ENCODE measurements at places on chromosomes 7 and 10. TPM values are rescaled to one million over a fixed set of nuclear protein-coding genes. Genes with fewer than 3 reads are reported as not detected.

DNA sequence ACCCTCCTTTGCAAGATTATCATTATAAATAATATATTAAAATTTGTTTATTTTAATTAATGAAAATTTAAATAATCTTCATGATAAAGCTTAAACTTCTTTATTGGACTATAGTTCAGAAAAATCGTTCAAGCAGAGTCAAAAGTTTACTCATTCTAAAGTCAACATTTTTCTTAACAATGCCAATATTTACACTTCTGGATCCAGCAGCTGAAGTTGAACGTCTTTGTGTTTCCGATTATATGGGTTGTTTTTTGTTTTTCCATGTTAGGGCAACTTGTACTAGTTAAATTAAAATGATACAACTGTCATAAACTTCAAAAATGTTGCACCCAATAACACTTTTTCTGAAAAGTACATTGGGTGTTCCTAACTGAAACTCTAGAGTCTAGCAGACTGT, 43.8 kb downstream of the GRB10 start:
- DNase-seq: no peak

DNA sequence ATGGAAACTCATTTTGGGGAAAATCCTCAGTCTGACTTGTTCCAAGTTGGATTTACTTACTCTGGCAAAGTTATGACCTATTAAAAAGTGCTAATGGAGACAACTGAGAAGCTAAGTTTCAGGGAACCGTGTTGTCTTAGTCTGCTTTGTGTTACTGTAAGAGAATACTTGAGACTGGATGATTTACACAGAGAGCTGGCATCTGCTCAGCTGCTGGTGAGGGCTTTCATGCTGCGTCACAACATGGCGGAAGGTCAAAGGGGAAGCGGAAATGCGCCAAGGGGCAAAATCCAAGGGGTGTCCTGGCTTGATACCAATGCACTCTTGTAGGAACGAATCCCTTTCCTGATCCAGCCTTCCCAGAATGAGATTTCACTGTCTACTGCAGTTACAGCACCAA, 46.4 kb downstream of the MTURN start:
- DNase-seq: no peak

GRCh38 chr10:103852856-103853255, 2.5 kb downstream of the SH3PXD2A start:
- DNase-seq: no peak

GFRA1 gene
- 7.0 TPM for total RNA-seq

- no peak for DNase-seq
Observed at GRCh38 chr10:70726909-70727495, 54.7 kb downstream of the ADAMTS14 start.

DNA sequence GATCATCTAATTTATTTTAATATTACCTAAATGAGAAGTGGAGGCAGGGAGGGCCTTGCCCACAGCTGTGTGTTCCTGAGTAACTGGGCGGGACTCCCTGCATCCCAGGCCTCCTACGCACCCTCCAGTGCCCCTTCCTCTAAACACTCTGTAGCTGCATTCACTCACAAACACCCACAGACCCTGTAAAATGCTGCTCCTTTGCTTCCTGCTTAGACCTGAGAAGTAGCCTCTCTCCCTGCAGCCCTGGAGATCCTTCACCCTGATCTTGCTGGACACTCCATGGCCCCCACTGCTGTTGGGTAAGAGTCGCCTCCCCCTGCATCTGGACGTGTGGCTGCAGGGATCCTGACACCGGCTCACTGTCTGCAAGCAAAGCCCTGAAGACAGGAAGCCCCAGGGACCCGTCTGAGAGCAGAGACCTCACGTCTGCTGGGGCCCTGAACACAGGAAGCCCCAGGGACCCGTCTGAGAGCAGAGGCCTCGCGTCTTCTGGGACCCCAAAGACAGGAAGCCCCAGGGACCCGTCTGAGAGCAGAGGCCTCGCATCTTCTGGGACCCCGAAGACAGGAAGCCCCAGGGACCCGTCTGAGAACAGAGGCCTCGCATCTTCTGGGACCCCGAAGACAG, 589.8 kb downstream of the DNAJB6 start:
- DNase-seq: no peak

NEUROG3 gene
- total RNA-seq: not detected

- peak; percentile 39 for DNase-seq
Observed at GRCh38 chr10:79387974-79388850, 40.9 kb downstream of the PPIF start.

GHRHR gene
- total RNA-seq: not detected

- no peak for DNase-seq
Observed at GRCh38 chr10:72089618-72090017, 1.3 kb upstream of the SPOCK2 start.

ERVW-1 gene
- not detected for total RNA-seq

- DNase-seq: no peak
Observed at GRCh38 chr7:6165521-6166320, 106.7 kb downstream of the CYTH3 start.

GPR15LG gene
- total RNA-seq: not detected

GRCh38 chr10:130493446-130494145, 357.4 kb downstream of the GLRX3 start:
- no peak for DNase-seq

DNA sequence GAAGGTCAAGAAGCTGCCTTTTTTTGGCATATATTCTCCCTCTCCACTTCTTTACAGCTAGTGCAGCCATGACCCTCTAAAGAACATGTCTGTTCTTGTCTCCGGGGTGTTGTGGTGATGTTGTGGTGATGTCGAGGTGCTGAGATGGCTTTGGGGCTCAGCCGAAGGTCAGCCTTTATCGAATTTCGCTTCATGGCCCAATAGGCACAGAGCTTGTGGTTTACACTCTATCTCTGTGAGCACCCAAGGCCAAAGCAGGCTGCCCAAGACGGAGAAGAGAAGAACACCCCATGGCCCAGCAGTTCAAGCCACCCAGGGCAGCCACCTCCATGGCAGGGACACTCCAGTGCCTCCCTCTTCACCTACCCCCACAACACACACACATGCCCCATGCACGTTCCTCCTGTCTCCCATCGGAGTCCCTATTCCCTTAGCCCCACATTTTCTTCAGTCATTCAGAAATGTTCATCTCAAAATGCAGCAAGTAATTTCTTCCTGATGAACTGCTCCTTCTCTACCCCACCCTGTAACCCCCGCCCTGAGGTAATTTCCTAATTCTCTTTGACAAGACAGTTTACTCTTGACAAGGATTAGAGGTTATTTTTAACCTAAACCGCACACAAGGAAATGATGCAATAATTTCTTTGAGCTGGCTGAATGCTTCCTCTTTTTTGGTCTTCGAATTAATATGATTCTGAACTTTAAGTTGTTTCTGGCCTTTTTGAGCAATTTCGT, 18.6 kb upstream of the ADRB1 start:
- DNase-seq: no peak

DNA sequence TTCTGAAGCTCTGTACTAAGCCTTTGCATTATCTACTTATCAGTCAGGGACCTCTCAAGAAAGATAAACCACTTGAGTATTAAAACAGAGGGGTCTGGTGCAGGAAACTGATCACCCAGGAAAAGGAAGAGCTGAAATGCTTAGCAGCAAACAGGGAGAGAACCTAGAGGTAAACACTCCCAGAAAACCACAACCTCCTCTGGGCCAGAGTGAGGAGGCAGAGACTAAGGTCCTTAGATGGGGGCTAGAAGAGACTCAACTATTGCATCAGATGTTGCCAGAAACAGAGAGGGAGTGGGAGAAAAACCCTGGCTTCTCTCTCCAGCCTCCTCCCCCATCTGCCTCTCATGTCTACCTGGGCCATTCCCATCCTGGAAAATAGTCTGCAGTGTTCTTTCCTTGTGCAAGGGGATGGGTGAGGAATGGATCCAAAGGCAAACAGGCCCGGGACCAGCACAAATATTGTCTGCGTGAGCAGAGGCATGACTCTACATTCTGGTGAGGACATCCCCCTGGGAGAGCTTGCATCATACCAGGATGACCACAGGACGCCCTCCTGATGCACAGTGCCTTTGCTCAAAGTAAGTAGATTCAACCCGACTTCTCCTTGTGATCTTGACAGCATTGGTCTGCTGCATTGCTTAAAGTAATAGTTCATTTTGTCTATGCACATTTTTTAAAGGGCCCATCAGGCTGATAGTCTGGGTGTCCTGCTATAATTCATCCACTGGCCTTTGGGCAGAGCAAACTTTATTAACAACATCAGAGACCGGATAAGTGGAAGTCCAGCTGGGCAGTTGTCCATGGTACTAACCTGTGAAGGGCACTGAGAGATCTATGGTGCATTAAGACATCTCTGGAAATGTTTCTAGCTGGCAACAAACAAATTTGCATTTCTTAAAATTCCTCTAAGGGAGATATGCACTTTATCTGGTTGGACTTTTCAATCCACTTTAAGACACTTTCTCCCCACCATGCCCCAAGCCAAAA, 22.4 kb upstream of the ODAD2 start:
- no peak for DNase-seq

DNA sequence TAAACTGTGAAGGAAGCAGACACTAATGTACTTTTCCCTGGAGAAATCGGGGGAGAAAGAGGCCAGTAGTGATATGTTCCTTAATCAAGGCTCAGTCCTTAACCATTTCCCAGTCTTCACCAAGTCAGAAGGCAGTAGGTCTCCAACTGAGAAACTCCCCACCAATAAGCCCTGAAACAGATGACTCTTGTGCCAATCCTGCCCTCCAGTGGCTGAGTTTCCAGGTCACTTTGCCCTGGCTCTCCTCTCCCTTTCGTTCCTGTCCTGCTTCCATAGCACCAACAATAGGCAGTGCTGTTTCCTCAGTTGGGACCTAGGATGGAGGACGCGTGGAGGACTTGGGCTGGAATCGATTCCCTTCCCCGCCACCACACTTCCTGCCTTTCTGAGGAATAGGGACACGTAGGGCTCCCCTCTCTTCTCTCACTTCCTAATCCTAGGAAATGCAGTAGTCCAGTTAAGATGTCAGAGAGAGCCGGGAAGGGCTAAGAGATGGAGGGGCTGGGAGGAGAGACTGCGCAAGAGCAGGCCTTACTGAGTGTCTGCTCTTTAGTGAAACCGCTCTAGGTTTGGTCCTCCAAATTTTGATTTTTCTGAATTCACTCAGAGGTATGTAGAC, 23.4 kb downstream of the ATOH7 start:
- DNase-seq: no peak

- DNase-seq: no peak
Observed at GRCh38 chr7:24510759-24511158, 62.5 kb upstream of the PALS2 start.

DNA sequence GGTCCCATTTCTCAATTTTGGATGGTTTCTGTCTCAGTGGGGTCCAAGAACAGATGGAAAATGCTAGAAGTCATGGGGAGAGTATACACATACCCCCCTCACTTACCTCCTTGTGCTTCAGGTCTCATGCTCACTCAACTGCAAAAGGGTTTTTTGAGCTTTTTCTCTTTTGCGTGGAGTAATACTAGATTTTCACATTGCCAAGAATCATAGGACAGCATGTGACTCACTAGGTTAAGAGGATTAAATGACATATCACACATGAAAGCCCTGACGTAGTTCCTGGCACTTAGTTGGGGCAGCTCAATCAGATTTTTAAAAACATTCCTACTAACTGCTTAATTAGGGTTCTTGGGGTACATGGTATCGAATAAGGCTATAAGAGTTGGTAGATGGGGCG, 4.5 kb downstream of the PI4K2A start:
- DNase-seq: no peak

DNA sequence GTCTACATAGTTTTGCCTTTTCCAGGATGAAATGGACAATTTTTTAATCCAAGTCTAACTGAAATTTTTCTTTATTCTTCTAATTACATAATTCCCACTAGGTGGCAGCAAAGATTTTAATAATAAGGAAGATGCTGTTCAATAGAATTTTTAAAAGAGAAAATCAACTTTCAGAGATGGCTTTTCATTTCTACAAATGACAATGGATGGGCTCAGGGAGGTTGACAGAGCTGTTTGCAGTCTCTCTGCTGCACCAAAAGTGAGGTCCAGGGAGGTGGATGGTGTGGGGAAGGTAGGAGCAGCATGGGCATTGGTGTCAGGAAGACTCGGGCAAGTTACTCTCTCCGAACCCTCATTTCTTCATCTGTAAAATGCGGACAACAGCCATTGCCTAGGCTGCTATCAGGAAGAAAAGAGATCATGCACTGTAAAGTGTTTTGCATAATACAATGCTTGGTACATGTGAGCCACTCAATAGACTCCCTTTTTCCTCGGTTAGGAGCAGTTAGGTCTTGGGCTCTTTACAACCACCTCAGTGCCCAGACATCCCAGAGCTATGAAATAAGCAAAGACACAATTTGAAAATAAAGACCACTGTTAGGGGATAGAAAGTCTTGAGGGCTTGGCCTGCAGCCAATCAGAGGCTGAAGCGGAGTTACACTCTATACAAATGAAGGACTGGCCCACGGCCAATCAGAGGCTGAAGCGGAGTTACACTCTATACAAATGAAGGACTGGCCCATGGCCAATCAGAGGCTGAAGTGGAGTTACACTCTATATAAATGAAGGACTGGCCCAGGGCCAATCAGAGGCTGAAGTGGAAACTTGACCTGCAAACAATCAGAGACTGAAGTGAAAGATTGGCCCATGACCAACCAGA, 107.1 kb downstream of the ABLIM1 start:
- no peak for DNase-seq

GRCh38 chr10:5268743-5269142, 72.1 kb downstream of the AKR1C4 start:
- no peak for DNase-seq

DNA sequence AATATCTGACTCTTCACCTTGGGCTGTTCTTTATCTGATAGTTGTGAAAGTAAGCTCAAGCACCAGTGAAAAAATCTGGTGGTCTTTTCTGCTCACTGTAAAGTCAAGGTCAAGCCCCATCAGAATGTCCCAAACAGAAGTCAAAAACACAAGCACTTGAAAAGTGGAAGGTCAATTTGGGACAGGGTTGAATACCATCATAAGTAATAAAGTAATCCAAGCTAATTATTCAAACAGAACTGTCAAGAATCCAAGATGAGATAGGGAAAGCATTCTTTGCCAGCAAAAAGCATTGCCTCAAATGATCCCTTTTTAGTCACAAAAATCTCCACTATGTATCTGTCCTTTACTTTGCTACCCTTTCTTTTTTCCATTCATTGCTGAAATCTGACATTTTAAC, 430.1 kb upstream of the NPVF start:
- no peak for DNase-seq

DNA sequence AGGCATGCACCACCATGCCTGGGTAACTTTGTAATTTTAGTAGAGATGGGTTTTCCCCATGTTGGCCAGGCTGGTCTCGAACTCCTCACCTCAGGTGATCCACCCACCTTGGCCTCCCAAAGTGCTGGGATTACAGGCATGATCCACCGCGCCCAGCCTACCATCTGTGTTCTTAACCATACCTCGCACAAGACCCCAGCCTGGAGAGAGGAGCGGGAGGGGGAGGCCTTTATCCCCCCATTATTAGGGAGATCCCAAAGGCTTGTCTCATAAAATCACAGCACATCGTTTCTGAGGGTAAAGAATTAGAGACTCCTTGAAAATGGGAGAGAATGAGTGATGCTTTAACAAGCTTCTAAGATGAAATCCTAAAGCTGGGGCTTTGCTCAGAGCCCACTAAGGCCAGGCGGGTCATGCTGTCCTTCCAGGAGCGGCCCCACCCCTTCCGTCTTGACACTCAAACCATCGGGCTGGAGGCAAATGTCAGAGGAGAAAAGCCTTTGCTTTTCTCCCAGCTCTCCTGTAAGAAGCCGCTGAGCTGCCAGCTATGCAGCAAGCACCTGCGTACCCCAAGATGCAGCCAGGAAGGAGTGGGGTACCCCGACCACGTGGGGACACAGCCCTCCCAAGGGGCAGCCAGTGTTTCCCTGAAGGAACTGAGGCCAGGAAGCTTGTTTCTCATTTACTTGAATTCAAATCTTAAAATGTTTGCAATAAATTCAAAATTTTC, 339.7 kb downstream of the PTPRN2 start:
- no peak for DNase-seq

- DNase-seq: no peak
Observed at GRCh38 chr7:20236043-20236442, 18.9 kb upstream of the MACC1 start.
